Mesendoderm (in vitro differentiated cells): ENCODE measurements at places on chromosomes 4 and X.

- DNase-seq = no peak
These were observed 88.2 kb downstream of the PHOX2B start for GRCh38 chr4:41660352-41660751.

DNA sequence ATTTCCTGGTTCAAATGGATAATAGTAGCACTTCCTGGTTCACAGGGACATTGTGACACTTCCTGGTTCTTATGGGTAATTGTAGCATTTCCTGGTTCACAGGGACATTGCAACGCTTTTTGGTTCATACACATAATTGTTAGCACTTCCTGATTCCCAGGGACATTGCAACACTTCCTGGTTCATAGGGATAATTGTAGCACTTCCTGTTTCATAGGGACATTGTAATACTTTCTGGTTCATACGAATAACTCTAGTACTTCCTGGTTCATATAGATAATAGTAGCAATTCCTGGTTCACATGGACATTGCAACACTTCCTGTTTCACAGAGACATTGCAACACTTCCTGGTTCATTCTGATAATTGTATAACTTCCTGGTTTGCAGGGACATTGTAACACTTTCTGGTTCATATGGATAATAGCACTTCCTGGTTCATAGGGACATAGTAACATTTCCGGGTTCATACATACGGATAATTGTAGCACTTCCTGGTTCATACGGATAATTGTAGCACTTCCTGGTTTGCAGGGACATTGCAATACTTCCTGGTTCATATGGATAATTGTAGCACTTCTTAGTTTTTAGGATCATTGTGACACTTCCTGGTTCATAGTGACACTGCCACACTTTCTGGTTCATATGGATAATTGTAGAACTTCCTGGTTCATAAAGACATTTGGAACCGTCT lies 61.6 kb upstream of the CD99 start:
- DNase-seq = no peak

GRCh38 chr4:137394018-137394417 lies 138.3 kb downstream of the PCDH18 start:
- no peak for DNase-seq

DNA sequence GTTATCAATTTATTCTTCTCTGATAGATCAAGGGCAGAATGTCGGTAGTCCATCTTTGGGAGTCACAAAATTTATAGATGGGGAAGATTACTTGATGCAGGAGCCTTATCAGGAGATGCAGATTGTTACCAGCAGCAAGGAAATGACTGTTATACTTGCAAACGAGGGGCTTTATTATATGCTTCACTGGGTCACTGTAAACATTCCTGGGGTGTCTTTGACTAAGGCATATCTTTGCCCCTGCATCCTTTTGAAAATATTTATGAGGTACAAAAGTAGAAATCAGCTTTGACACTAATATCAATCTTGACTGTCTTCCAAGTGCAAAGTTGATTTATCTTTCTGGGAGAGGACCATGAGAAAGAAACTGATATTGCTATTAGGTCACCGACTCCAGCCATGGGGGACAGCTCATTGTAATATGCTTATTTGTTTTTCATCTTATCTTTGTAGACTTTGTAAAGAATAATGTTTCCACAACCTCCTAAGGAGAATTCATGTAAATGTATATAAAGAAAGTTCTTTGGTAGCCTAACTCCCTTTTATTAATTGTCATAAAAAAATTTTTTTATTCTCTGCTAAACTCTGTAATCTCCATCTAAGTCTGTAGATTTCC lies 177.3 kb upstream of the EMCN start:
- DNase-seq = no peak

DNA sequence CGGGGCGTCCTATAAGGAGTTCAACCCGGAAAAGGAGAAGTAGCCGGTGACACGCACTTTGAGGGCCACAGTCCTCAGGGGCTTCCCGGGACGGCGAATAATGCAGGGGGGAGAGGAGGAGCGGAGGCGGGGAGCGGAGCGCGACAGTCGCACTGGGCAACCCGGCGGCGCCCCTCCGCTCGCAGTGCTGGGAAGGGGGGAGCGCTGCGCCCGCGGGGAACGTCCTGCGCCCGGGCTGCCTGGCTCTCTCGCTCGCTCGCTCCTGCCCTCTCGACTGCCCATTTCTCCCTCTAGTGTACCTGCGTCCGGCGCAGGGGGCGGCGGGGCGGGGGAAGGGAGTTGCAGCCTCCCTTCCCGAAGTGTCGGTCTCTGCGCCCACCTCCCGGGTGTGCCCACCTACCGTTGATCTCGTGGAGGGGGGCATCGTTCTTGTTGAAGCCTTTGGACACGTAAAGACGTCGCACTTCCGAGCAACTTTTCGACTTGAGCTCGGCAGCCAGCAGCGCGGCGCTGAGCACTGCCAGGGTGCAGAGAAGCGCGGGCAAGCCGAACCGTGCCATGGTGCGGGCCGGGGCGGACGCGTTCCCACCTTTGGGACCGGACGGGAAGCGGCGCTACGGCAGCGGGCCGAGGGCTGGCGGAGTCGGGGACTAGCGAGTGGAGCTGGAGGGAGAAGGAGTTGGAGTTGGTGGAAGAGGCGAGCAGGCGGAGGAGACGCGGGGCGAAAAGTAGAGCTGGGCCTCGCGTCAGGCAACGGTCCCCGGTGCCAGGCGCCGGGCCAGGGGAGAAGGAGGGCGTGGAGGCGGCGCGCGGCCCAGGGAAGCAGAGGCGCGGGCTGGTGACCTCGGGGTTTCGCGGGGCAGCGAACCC lies 648 bp downstream of the GPC4 start:
- DNase-seq = no peak

GRCh38 chr4:162727766-162728165 lies 438.9 kb downstream of the NAF1 start:
- no peak for DNase-seq

DNA sequence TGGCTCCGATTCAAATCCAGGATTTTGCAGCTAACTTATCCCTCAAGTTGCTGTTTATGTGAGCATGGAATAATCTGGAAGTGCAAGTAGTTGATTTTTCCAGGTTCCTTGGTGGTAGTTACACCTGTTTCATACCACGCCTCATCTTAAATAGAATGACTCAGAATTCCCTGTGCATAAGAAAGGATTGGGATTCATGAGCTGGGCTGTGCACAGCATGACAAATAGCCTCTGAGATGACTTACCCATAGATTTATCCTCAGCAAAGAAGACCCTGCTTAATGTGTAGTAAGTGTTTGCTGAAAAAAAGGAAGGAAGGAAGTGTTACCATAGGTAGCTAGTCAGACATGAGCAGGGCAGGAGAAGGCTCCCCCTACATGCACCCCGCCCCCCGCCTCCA lies 777.7 kb upstream of the ADGRL3 start:
- peak; percentile 3 for DNase-seq

DNA sequence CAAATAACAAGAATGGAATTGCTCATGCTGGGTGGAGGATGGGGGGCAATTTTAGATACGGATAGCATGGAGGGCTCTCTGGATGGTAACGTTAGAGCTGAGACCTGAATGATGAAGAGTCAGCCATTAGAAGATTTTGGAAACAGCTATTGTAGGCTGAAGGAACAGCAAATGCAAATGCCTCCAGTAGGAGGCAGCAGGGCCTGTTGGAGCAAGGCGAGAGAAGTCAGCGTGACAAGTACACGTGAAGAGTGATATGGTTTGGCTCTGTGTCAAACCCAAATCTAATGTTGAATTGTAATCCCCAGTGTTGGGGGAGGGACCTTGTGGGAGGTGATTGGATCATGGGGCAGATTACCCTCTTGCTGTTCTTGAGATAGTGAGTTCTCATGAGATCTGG lies 59.3 kb upstream of the SOD3 start:
- DNase-seq = peak; percentile 73

DNA sequence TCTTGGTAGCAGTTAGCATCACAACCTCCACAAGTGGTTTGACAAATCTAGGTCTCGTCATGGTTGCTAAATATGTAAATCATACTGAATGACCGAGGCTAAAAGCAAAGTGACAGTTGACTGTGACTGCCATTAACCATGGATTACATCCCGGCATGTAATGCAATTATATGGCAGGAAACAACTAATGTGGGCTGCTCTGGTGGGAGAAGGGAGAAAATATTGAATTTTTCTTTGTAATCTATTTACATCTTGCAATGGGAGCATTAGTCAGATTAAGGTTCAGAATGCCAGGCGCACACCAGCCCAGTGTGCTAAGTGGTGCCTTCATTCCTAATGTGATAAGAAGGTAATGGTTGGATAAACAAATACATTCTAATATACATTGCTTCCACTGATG lies 35.8 kb downstream of the UNC5C start:
- no peak for DNase-seq

DNA sequence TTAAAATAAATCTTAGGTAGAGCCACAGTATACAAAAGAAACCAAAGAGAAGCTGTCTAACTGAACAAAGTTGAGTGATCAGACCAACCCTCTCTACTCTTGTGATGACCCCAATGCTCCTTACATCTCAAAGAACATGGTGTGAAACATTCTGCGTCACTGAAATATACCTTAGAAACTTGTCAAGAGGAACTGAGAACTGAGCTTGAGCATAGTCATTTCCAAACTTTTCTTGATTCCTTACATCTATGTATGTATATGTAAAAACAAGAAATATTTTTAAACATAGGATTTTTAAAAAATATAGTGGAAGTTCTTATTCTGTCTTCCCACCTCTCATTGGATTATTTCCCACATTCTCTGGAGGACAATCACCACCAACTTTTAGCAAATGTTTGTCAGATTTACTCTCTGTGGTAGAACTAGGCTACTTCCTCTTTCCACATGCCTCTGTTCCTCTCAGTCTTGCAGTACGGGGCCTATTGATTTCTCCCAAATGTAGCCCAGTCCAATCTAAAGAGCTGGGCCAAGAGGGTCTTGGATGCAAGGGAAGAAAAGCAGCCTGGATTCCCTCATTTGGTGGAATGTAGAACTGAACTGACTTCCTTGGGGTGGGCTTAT lies 98.2 kb upstream of the HHIP start:
- DNase-seq = no peak

DNA sequence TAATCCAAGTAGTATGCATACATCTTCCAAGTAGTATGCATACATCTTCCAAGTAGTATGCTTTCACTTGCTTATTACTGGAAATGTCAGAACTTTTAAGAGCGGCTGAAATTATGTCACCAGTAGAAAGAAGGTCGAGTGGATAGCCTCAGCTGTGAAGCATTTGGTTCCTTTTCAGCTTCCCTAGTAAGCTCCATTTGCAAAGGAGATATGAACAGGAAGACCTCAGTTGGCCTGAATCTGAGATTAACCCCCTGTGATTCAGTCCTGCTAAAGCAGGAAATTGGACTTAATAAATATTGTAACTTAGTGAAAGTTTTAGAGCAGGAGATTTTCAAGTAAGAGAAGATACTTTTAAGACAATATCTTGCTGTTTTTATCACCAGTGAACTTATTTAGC lies 48.1 kb downstream of the PCDH7 start:
- DNase-seq = peak; percentile 73

DNA sequence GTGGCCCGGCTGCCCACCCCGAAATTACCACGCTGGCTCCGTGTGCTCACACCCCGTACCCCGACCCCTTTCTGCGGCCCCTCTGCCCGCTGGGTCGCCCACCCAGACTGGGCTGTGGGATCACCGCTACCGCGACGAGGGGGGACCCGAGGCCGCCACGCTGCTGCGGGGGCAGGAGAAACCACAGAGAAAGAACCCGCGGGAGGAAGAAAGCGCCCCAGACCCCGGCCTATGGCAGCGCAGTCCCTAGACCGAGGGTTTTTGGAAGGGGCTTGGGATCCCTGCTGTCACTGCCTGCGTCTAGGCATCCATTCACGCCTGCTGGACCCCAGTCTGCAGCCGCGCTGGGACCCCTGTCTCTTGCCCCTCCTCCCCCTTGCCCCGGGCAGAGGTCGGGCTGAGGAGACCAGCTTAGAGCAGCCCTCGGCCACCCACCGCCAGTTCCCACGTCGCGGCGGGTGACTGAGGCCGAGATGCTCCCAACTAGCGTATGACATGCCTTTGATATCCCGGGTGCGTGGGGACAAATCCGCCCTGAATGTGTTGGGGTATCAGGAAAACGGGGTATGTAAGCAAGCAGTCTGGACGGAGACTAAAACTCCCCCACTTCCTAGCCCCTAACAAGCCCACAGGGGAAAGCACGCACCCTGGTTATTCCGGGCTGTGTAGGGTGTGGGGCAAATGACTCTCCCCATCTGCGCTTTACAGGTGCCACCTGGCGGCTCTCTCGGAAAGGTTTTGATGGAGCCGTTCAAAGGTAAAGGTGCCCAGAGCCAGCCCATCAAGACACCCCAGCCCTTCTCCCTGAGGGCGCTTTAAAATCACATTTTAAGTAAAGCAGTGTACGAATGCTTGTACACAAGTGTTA lies 862 bp upstream of the INPP4B start:
- peak; percentile 68 for DNase-seq

DNA sequence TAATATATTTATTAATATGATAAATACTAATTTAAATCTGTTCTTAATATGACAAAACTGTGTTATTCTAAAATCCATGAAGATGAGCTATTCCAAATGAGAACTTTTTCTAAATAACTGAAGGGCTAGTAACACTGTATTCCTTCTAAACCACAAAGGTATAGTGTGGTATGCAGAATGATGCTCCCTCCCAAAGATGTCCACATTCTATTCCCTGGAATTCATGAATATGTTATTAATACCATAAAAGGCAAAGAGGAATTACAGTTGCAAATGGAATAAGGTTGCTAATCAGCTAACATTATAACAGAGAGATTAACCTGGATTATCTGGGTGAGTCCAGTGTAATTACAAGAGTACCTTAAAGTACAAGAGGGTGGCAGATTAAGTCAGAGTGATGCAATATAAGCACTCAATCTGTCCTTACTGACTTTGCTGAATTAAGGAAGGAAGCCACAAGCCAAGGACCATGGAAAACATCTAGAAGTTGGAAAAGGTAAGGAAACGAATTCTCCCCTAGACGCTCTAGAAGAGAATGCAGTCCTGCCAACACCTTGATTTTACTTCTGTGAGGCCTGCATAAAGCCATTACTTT lies 20.7 kb upstream of the MAB21L2 start:
- no peak for DNase-seq

GRCh38 chrX:25663701-25664100 lies 474.4 kb upstream of the MAGEB18 start:
- no peak for DNase-seq

DNA sequence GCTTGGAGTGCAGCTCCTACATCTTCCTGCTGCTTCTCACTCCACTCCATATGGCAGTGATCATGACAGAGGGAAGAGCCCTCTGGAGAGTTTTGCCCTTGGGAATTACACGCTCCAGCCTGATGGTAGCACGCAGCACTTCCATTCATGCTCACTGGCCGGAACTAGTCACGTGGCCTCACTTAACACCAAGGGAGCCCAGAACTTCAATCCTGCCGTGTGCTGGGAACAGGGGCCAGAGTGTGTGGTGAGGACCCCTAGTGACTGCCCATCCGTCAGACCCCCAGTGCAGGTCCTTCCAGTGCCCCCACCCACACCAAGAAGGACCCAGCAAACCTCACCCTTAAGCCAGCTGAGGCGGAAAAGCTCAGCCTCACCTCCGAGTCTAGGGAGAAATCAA lies 230.7 kb downstream of the EVC2 start:
- no peak for DNase-seq

- DNase-seq = no peak
These were observed 25.4 kb upstream of the METAP1 start for GRCh38 chr4:98969878-98970785.

GRCh38 chr4:23959396-23960148 lies 69.7 kb upstream of the PPARGC1A start:
- DNase-seq = no peak

GRCh38 chr4:40316333-40316781 lies 18.8 kb upstream of the CHRNA9 start:
- DNase-seq = no peak

GRCh38 chr4:102151696-102152095 lies 193.6 kb downstream of the SLC39A8 start:
- peak; percentile 28 for DNase-seq

- DNase-seq = no peak
These were observed 30.0 kb upstream of the GTPBP6 start for GRCh38 chrX:348461-349117.

GRCh38 chrX:21503593-21503992 lies 129.4 kb downstream of the CNKSR2 start:
- DNase-seq = no peak
